Activated T-cell treated with anti-CD3 and anti-CD28 coated beads, Interleukin-2, amount 50 U/mL, for 24 hours (primary cell): ENCODE measurements at places on chromosomes 4 and X.
A peak's percentile ranks its signal among the peaks of the same experiment; 100 is the strongest.

DNA sequence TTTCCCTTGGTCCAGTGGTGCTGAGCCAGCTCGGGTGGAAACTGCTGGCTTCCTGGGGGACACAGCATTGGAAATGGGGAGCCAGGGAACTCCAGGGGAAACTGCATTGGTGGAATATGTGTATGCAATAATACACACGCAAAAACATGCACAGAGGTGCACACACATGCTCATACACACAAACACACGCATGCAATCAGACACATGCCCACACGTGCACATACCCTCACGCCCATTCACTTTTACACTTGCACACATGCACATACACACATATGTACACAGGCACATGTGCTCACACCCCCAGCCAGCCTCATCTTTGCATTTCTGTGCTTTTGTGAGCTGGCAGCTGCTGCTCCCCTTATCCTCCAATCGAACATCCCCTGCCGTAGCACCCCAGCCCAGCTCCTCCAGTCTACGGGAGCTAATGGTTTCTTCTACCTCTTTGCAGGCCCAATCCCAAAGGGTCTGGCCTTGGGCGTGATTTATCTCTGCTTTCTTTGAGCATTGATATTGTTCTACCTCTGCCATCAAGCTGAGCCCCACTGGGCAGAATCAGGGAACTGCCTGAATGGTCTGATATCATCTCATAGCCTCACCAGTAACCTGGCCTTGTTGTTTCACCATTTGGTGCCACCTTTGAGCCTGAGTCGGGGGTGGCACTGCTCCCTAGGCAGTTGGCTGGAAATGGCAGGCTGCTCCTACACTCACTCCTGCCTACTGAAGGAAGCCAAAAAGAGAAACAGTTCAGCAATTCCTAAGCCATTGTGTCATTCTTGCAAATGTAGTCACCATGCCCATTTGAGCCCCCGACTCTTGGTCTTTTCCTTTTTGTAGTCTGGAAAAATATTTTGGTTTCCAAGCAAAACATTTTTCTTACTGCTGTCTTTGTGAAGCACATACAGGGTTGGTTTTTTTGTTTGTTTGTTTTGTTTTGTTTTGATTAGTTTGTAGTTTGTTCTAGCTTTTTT lies 104.4 kb upstream of the MAMLD1 start:
- no peak for DNase-seq

DNA sequence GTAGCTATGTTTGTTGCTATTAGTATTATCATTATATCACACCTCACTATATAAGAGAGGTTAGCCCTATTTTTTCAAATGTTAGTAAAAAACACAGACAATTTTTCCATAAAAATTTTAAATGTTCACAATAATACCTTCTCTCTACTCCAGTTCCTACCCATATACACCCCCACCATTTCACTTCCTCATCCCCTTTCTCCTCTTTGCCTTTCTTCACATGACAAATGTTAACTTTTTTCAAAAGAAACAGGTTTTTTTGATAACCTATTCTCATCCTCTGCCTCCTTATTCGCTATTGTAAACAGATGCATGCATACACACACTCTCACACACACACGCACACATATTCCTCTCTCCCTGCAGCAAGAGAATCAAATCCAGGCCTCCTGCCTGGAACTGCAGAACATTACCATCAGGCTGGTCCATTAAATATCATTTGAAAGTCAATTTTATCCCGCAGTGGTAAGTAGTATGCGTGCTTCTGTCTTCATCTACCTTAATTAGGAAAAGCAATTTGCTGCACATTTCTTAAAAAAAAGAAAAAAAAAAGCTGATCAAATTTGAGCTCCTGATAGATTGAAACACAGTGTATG lies 55.5 kb downstream of the MID1IP1 start:
- DNase-seq: no peak

- DNase-seq: no peak
These were observed 213.3 kb downstream of the GLUD2 start for GRCh38 chrX:121260596-121261240.

DNA sequence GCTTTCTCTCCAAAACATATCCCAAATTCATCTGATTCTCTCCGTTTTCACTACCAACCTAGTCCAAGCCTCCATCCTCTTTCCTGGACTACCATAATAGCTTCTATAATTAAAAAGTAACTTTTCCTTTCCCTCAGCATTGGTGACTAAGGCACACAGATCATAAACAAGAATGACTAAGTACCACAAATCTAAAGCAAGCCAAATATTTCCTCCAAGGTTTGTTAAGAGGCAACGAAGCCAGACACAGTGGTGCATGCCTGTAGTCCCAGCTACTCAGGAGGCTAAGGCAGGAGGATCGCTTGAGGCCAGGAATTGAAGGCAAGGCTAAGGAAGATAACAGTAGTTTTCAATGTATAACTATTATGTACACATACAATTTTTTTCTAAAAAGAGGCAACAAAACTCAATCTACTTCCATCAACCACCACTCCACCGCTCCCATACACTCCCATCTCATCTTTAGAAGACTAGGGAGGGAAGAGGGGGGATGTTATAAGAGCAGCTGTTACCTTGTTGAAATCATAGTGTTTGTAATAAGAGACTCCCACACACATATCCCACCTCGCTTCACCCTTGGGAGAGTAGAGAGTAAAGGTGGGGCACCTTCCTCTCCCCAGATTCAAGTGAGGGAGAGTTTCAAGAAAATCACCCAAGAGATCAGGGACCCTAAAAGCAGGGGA lies 4.2 kb upstream of the JCHAIN start:
- no peak for DNase-seq

DNA sequence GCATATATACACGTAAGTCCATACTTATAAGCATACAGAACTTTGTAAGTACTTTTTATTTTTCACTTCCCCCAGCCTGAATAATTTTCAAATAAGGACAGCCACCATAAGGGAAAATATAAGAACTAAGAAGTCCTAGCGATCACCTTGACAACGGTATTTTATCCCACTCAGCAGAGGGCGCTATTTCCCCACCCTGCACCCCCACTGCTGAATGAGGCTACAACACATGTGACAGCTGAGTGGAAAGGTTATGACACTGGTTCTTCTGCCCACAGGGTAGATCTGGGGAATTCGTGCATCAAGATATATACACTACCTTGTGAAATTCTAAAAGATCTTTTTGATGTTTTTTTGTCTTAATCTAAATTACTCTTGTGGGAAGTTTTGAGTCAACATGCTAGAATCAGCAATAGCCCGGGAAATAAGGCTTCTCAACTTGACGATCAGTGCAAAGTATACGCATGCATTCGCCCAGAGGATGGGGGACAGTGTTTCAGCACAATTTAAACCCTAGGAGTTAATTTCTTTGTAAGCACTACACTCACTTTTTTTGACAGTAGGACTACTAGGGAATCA lies 151.5 kb downstream of the CORIN start:
- peak; percentile 68 for DNase-seq

DNA sequence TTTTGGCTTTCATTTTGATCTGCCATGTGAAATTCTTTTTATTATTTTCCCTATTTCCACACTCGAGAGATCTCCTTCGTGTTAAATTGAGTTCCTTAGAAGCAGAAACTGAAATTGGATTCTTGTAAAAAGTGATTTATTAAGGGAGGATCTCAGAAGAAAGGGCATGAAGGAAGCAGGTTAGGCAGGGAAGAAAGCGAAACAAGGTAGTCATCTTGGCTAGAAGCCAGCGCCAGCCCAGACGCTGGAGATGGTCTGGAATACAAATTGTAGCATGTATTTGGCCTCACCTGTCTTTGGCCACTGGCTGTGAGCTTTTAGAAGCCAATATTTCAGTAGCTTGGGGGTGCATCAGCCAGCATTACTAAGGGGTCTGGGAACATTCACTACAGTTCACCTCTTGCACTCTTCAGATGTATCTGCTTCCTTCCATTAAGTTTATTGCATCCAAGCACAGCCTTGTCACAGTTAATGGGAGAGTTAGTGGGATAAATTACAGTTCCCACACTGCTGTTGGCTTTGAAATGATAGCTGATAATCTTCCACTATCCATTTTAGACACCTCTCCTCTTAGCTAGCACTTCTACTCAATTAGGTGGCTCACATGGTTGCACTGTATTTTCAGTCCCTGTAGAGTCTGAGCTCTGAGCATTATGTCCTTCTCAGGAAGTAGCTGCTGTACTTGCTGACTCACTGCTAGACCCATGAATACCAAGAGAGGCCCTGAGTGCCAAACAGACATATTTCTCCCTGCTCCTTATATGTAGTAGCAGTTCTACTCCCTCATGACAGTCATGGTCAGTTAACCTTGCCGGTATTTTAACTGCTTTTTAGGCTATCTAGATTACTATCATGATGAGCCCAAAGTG lies 14.6 kb downstream of the GRXCR1 start:
- DNase-seq: no peak

DNA sequence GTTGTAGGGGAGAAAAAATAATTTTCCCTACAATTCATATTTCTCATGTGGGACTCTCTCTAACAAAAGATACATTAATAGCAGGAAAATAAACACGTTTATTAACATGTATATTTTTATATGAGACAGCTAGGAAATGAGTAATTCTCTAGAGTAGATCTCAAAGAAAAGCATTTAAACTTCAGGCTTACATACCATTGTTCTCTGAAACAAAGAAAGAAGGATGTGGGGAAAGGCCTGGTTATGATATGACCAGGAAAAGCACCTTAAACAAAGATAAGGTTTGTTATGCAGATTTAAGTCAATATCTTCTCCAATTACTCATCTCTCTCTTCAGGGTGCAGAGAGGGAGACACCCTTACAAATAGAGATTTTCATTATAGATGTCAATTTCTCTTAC lies 131.3 kb downstream of the SLC7A11 start:
- no peak for DNase-seq

DNA sequence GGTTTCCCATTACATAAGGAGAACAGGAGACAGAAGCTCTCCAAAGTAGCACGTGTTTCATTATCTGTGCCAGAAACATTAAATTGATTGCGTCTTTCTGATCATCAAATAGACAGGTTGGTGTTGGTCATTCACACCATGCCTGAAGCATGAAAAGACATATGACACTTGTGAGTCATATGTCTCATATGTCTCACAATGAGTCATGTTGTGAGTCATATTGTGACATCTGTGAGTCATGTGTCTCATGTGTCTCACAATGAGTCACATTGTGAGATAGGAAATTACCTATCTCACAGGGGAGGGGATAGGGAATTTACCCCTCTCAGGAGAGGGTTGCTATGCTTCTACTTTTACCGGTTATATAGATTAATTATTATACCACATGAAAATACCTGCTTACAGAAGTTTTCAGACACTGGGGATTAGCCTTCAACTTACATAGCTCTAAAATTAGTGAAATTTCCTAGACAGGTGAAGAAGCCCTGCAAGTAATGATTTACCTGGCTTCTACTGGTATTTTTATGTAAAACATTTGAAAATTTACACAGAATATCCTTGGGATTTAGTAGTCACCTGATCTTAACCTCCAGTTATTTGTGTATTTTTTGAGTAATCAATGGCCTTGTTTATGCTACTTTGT lies 80.8 kb downstream of the NPFFR2 start:
- no peak for DNase-seq

DNA sequence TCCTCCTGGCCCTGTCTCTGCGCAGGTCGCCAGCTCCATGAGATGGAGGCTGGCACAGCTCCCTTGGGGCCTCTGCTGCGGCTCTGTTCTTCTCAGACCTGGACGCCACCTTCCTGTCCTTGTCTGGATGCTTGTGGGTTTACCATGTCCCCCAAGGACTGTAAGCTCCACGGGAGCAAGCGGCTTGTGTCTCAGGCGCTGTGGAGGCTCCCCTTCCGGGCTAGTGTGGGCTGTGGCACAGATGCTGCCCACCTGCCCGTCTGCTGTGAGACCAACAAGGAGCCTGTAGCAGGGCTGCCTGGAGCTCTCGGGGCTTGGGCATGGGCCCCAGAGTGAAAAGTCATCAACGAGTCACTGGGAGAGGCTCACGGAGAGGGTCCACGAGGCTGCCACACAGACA lies 25.2 kb downstream of the NAT8L start:
- DNase-seq: peak; percentile 8

DNA sequence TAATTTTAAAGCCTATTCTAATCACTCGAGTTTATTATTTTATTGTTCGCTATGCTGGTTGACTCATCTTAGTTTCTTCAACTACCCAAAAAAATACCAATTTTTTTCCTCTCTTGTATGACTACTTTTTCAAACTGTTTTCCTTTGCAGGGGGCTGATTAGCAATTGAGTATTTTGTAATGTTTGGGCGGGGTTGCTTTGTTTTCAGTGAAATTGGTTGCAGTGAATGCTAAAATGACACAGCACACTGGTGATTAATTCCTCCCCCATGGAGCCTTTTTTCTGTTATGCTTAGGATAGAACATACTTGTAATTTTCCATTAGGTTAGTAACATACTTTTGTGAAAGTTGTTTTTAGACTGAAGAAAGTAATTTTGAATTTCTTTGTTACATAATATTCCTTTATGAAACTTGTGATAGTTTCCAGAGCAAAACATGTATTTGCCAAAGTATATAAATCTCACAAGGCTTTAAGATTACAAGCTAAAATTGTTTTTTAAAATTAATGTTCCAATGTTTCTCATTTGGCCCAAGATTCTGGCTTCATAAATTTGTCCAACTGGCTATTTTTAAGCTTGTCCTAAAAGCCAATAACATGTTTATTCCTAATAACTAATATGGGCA lies 120.4 kb downstream of the CHIC1 start:
- DNase-seq: no peak

DNA sequence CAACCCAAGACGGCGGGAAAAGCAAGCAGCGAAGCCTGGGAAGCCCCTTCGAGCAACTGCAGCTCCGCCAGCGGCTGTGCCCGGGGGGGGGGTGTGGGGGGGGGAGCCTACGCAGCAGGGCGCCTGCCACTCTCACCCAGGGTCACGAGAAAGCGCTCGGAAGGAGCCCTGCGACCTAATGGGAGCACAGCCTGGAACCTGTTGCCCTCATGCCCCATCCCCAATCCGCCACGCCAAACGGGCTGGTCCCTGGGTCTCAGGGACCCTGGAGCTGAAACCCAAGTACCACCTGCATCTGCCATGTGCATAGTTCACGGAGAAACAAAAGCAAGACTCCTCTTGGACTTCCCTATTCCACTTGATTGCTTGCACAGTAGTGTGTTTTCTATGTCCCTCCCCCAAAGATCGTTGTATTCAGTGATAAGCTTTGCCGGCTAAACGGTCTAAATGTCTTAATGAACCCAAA lies 359 bp upstream of the GAB3 start:
- DNase-seq: peak; percentile 61

- no peak for DNase-seq
These were observed 13.3 kb upstream of the CD99 start for GRCh38 chrX:2677764-2678163.
